ENCODE measurements at places on chromosomes 7 and 10.

- peak; percentile 39 for DNase-seq
These were observed 220.3 kb downstream of the PHTF2 start for GRCh38 chr7:78018641-78019446.

DNA sequence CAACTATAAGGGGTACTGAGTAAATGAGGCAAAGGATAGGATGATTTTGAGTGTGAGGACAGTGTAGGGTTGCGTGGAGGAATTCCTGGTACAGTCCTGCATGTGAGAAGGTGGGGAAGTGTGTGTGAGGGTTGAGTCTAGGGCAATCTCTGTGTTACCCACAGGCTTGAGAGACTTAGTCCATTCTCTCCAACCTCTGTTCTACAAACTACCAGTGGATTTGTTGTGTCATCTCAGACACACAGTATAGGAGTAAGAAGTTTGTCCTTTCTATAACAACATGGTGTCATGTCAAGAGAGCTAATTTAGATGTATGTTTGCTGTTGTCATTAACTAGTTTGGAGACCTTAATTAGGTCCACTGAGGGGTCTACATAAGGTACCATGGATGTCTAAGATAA lies 12.5 kb downstream of the PURB start:
- no peak for DNase-seq

- peak; percentile 91 for DNase-seq
These were observed 64.3 kb downstream of the PDGFA start for GRCh38 chr7:455110-455928.

- peak; percentile 76 for DNase-seq
These were observed 1.5 kb upstream of the KAZALD1 start for GRCh38 chr10:101060036-101060950.

- no peak for DNase-seq
These were observed 276.9 kb upstream of the KLF14 start for GRCh38 chr7:131010717-131011431.
